Psoas muscle (tissue), 8 donors: ENCODE measurements at places on chromosomes 3 and 15. TPM values are rescaled to one million over a fixed set of nuclear protein-coding genes. Genes with fewer than 3 reads are reported as not detected.

- DNase-seq, result no peak
Observed at GRCh38 chr3:193899001-193899400, 236.9 kb upstream of the HES1 start.

DNA sequence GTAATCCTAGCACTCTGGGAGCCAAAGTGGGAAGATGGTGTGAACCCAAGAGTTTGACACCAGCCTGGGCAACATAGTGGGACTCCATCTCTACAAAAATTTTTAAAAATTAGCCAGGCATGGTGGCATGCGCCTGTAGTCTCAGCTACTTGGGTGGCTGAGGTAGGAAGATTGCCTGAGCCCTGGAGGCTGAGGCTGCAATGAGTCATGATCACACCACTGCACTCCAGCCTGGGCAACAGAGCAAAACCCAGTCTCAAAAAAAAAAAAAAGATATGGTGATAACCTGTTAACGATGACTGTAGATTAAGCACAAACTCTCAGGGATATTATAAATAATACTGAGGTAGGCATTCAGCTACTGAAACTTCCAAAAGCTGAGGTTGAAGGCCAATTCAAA is 107.5 kb downstream of the SLC49A4 start:
- no peak for DNase-seq

- DNase-seq, result no peak
Observed at GRCh38 chr3:62051506-62051905, 321.8 kb downstream of the FEZF2 start.

GRCh38 chr3:129962600-129962999 is 11.9 kb upstream of the TRH start:
- DNase-seq, result no peak

DNA sequence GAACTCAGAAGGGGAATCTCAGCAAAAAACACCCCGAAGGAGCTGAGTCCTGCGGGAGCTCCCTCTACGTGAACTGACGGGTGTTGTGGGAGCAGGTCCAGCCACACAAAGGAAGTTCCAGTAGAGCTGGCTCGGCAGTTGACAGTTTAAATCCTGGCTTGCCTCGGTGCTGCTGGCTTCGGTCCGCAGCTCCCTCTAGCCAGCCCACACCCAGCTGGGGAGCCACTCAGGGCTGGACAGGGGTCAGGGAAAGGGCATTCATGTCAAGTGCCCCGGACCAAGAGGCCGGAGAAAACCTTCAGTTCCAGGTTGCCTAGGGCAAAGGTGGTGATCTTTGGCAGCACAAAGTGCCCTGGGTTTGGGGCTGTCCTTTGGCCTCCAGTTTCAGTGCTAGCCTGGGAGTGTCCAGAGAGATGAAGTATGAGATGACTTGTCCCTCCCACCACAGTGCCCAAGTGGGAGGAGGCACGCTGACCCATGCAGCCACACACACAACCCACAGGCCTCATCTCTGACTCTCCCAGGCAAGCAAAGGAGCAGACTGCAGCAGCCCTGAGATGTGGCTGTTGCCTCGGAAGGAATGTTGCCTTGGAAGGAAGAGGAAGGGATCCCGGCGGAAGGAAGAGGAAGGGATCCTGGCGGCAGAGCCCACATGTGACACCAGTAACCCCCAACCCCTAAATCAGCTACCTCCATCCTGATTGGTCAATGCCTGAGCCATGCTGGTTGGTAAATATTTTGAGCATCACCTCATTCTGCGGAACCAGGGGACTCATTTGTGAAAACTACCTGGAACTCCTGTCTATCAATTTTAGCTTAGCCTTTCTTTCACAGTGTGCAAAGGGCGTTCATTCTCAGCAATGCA is 13.9 kb upstream of the ANPEP start:
- DNase-seq, result peak; percentile 67

GRCh38 chr15:77528290-77528967 is 104.3 kb downstream of the LINGO1 start:
- no peak for DNase-seq

DNA sequence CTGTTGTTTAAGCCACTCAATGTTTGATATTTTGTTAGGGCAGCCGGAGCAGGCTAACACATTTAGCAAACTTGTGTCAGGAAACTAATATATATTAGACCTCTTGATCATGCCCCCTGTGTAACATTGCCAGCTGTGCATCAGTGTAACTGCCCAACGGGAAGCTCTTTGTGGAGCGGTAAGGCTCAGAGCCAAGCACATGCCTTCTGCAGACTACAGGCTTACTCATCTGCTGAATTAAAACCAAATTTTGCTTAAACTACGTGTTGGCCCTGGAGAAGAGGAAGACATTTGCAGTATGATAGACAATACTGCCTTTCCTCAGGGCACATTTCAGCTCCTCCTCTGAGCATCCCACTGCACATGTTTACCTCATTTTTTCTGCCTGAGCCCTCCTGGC is 50.5 kb upstream of the KCNMB2 start:
- no peak for DNase-seq

Gene HRG
- polyA plus RNA-seq, result not detected
